ENCODE measurements at places on chromosomes 11 and 22.

- no peak for DNase-seq
Observed at GRCh38 chr22:47898946-47899345, 1136.5 kb downstream of the TBC1D22A start.

- no peak for DNase-seq
Observed at GRCh38 chr22:48279461-48279756, 1517.0 kb downstream of the TBC1D22A start.

DNA sequence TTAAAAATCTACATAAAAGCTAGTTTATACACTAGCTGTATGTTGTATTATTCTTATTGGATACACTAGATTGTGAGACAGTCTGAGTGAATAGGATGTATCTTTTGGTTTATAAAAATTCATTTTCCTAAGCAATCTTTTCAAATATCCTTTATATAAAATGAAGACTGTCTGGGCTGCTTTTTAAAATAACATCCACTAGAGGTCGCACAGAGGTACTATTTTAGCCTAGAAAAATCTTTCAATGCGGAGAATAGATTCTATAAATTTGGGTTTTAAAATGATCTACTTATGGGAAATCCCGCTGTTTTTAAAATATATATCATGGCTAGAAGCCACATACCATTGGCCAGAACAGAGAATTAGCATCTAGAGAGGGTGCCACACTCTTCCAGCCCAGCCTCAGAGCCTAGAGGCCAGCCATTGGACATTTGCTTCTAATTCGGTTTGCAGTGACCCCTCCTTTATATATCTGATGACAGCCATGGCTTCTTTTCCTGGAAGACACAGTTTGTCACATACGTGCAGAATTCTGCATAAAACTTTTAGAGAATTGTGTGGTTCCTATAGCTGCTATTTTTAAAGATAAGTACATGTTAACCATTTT, 7.3 kb downstream of the C11orf97 start:
- DNase-seq, result peak; percentile 25

GRCh38 chr11:113628912-113629311, 77.2 kb downstream of the TMPRSS5 start:
- no peak for DNase-seq

GRCh38 chr11:100573911-100574513, 113.1 kb upstream of the ARHGAP42 start:
- peak; percentile 45 for DNase-seq

DNA sequence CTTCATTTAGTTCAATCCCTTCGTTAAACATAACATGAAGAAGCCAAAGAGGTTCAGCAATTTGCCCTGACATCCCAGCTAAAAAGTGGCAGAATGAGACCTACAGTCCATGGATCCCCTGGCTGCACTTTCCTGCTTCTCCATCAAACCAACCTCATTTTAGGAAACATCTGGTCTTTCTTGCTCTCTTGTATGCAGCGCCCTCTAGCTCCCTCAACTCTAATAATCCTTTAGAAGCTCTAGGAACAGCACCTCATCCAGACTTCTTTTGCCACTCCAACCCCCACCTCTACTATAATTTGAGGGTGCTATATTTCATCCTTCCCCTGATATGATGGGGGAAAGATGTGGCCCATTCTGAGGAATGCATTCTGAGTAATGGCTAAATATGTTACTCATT, 7.4 kb downstream of the CNTF start:
- DNase-seq, result peak; percentile 71

DNA sequence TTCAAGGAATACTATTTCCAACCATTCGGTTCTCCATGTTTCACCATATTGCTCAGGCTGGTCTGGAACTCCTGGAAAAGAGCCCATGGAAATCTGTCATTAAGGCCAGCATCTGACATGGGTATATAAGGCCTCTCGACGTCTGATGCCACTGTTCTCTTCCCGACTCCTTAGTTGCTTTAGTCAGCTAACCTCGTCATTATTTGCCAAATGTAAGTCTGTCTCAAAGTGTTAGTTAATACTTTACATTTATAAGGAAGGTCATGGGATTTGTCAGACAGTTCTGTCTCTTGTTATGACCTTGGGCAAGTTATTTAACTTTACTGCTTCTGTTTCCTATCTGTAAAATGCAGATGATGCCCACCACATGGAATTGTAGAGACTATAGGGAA, 1.6 kb downstream of the MRPL48 start:
- peak; percentile 8 for DNase-seq

- no peak for DNase-seq
Observed at GRCh38 chr22:50481045-50481439, 301 bp upstream of the ADM2 start.

GRCh38 chr11:6323291-6323905, 3.1 kb upstream of the CAVIN3 start:
- DNase-seq, result no peak

DNA sequence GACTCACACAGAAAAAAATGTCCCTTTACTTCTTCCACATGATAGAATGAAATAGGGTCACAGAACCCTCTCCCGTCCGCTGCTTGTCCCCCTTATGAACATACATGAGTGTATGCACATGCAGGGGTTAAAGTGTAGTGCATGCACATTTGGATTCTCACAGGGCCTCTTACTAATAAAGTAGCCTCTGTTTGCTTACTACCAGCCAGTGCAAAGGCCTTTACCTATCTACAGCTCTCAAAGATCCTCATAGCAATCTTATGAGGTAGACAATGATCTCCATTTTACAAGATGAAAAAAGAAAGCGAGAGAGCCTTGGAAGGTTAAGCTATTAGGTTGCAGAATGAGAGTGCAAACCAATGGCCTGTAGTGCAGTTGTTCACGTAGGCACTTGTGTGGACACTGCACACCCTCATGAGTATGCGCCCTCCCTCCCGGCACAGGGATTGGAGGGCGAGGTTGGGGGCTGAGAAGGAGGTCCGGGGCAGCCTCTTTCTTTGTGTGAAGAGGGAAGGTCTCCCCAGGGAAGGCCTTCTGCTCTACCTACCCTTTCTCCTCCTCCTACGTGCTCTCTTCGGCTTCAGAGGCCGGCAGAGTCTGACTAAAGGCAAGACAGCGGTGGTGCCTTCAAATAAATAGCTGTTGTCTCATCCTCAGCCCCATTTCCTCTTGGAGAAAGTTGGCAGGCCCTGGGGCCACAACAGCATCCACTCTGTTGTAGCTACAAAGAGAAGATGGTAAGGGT, 91.3 kb downstream of the CEP164 start:
- DNase-seq, result no peak

DNA sequence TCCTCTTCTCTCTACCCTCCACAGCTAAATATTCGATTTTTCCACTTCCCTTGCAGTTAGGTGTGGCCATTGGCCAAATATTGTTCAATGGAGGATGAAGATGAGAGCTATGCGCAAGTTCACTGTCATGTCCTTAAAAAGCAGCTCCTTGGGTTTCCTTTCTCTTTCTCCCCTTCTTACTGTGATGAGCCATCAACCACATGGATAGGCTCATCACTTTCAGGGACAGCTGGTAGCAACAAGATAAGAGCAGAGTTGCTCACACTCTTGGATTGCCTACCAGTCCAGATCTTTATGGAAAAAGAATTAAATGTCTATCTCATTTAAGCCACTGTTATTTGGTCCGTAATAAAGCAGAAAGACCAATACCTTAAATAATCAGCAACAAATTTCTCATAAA, 377.0 kb downstream of the DDX10 start:
- DNase-seq, result no peak

GRCh38 chr11:18384157-18384641, 10.2 kb upstream of the LDHA start:
- peak; percentile 98 for DNase-seq

DNA sequence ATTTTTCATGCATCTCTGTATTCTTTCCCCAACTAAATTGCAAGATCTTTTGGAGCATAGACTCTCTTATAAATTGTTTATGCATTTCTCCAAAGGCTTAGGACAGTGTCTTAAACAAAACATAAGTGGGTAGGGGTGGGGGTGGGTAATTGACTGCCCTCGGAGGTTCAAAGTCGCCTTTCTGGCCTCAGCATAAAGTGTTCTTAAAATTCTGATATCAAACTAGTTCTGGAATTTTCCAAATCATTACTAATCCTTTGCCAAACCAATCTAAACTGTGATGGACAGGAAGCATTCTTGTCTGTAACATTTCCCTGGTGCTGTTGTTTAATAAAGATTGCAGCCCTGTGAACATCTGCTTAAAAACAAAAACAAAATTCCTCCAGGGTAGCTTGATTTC, 61.8 kb upstream of the FAT3 start:
- no peak for DNase-seq

DNA sequence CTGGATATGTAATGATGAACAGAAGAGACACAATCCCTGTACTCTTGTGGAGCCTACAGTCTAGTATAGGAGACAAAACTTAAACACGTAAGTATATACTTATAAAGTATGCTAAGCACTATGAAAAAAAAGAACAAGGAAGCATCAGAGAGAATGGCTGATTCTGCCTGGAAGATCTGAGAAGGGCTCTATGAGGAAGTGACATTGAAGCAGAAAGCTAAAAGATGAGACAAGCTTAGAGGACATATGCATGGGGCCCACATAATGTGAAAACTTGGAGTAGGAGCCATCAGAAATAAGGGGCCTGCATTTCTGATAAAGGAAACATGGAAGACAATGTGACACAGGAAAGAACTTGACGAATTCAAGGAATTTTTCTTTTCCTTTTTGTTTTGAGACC, 16.6 kb downstream of the SAA1 start:
- no peak for DNase-seq

DNA sequence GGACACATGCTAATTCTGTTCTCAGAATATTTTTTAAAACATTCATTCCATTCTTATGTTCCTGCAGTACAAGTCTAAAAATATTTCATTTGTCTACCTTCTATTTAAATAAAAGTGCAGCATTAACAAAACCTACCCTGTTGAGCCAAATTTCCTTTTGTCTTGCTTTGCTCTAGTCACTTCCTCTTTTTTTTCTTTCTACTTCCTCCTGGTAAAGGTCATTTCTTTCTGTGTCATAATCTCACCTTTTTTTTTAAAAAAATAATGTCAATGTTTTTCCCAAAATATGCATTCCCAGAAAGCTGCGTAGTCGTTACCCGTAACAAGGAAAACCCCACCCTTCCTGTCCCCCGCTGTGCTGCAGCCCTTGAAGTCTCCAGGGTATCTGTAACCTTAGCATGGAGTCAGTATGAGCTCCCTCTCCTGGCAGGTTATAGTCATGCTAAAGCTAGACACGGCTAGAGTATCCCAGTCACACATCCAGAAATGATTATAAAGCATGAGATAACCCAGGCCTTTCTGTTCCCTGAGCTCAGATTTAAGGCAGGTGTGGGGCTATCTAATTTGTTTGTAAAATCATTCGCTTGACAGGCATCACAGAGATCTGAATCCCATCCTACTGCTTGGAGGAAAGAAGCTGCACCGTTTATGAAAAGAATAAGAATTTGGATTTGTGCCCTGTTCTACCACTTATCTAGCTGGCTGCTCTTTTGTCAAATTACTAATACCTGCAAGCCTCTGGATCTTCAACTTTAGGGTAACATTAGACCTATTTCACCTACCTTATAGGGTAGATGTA, 51.1 kb upstream of the EED start:
- peak; percentile 81 for DNase-seq

- DNase-seq, result no peak
Observed at GRCh38 chr11:2525166-2525861, 80.5 kb downstream of the KCNQ1 start.

DNA sequence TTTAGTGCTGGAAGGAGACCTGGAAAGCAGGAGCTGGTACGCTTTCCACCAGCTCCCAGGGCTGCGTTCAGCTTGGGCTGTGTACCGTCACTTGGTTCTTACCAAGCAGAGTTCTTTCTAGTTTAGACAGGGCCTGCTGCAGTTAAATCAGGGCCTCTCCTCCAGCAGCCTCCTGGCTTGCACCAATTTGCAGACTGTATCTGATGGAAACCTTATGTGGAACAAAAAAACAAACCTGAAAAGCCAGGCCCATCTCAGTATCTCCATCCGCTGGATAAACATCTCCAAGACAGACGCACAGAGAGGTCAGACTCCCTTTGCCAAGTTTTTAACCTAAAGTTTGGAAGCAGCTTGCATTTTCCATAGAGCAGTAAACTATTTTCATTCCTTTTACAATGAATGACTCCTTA, 288.6 kb upstream of the SORL1-AS1 start:
- peak; percentile 21 for DNase-seq

DNA sequence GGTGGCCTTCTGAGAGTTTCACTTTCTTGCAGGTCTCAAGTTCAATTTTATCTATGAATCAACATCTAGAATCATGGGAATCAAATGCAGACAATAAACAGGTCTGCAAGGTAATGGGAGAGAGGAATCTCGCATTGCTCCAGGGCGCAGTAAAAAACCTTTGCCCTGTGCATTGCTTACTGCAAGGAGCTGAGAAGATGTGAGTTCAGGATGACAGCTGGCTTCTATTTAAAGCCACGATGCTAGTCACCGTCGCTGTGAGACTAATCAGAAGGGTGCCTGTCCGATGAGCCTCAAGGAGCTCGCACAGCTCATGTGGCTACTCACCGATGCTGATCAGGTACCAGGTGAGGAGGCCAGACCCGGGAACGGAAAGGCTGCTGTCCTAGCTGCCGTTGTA, 30.2 kb upstream of the APOA1 start:
- DNase-seq, result no peak

DNA sequence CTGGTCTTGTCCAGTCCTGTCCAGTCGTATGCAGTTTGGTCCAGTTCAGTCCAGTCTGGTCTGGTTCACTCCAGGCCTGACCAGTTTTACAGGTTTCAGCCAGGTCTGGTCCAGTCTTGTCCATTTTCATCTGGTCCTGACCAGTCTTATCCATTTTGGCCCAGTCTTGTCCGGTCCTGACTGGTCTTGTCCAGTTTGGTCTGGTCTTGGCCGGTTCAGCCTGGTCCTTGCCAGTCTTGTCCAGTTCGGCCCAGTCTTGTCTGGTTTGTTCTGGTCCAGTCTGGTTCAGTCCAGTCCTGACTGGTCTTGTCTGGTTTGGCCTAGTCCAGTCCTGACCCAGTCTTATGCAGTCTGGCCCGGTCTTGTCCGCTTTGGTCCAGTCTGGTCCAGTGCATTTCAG, 380.2 kb downstream of the OR4C45 start:
- DNase-seq, result no peak

DNA sequence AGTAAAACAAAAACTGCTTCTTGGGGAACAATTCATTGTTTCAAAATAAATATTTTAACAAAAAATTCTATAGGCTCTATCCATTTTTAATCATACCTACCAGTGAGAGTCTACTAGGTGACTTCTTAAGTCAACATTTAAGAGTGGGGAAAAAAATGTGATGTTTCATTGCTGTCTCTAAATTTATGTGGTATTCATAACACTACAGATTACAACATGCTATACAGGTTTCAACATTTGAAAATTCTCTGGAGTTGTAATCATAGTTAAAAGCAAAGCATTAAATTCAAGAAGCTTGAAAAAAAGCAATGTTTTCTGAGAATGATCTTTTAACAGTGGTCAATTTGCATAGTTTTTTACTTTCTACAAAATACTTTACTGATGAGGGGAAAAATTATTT, 18.3 kb downstream of the SBF2 start:
- DNase-seq, result peak; percentile 74

GRCh38 chr11:3927129-3927796, 71.8 kb downstream of the STIM1 start:
- no peak for DNase-seq

GRCh38 chr11:133531458-133531857, 843 bp downstream of the OPCML start:
- no peak for DNase-seq
